ENCODE measurements at places on chromosomes 1 and 21.

DNA sequence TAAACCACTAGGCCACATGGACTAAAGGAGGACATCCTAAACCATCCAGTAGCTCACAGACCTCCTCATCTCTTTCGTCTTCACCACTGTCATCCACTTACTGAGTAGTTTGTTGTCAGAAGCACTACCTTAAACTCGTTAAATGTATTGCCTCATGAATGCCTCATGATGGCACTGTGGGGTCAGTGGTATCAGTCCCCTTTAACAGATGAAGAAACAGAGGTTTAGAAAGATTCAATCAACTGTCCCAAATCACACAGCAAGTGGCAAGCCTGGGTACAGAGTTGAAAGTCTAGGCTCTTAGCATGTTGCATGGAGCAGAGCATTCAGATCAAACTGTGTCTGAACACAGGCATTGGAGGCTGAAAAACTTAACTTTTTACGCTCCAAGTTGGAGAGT, 183.6 kb upstream of the KIAA0040 start:
- no peak for DNase-seq

DNA sequence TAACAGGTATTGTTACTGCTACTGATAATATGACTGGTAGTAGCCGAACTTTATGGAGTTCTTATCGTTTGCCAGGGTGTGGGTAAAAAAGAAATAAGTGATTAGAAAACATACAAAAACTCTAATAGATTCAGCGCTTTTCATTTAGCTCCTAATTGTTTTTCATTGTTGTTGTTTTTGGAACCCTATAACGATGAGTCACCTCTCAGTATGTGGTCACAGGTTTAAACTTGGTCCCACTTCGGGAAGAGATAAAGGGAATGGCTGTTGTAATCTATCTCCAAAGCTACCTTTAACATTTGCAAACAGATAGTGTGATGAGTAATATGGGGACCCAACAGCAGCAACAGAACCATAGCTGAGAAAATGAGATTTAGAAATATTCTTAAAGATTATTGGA, 62.7 kb upstream of the BCL10 start:
- no peak for DNase-seq

- DNase-seq, result no peak
Measured at GRCh38 chr1:203280061-203280460, 25.3 kb upstream of the BTG2 start.

DNA sequence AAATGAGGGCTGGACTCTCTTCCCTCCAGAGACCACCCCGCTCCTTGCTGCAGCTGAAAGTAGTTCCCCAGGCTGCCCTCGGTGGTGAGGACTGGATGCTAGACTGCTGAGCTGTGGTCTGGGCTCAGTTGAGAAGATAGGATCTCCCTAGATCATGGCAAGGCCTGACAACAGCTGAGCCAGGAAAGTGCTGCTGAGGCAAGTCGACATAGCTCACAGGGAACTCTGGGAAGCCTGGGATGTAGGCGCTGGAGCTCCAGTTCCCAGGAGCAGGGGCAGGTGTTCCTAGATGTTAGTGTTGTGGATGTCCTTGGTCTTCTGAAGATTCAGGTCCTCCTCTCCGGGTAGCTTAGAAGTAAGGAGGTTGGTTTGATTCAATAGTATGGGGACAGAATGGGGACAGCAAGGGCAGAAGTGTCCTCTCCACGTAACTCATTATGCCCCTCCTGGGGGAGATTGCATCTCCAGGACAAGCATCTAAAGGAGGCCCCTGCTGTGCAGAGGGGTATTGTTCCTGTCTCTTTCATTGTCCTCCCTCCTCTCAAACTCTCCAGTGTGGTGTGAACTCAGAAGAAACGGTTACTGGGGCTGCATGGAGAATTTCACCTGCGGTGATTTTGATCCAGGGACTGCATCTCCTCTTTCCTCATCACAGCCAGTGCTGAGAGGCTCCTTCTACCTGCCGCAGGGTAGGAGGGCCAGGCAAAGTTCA, 3.7 kb downstream of the CYB561D1 start:
- DNase-seq, result no peak

- DNase-seq, result no peak
Measured at GRCh38 chr21:46038871-46039397, 57.4 kb downstream of the COL6A1 start.

DNA sequence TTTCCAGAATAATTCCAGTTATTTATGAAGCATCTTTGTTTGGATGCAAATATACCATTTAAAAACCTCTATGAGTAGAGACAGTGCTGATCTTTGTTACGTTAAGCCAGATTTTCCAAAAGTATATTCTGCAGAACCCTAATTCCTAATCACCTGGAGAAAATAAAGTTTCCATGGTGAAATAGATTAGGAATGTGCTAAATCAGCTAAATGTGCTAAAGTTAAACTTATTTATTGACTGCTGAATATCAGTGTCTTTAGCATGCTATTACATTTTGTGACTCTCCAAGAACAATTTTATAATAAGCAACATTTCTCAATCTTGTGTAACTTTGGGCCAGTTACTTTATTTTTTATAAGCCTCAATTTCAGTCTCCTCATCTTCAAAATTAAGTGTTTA, 196.3 kb upstream of the NFIA start:
- no peak for DNase-seq

GRCh38 chr1:204997591-204998355, 45.2 kb upstream of the CNTN2 start:
- DNase-seq, result no peak
